Body of pancreas (tissue), 4 donors: ENCODE measurements at places on chromosomes 12 and 14.

DNA sequence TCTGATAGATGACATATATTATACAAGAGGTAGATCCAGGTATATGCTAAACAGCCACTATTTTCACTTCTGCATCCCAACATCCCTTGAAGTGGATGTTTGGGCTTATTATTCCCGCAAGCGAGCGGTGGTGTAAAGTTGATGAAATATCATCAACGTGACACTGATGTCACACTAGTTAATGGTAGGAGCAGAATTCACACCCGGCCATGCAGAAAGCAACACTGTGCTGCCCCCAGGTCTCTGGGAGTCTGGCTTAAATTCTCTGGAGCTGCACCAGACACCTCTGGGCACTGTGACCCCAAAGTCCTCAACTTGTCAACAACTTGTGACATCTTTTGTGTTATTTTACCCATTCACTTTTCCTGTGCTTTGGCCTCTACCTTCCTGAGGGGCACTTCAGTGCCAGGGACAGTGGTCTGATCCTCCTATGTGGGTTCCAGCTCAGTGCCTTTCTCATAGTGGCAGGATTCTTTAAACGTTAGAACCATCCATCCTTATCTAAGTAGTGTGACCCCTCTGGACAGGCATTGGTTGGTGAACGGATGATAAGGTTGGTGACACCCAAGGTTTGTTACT, 952 bp downstream of the DRAM1 start:
- DNase-seq = no peak

DNA sequence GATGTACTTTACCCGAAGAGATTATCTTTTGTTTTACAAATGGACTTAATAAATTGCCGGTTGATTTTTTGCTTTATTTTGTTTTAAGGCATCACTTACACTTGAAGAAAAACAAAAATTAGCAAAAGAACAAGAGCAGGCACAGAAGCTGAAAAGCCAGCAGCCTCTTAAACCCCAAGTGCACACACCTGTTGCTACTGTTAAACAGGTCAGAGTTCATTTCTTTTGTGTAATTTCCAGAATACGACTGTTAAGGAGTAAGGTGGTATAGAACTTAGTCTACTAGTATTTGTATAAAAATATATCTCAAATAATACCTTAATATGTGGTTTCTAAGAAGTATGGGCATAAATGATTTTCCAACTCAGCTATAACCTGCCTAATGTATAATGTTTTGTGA, 19.6 kb upstream of the SLC17A8 start:
- DNase-seq = no peak

DNA sequence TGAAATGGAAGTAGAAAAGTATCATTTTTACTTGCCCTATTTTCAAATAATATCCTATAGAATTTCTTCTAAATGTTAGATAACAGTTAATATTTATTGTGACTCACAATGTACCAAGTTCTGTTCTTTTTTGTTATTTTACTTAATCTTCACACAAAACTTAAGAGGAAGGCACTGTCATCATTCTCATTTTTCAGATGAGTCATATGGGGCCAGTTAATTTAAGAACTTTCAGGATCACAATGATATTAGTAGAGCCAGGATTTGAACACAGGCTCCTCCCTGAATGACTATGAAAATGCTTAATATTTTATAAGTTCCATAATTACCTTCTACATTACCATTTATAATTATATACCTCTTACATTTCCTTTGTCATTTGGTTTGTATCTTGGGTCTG, 10.4 kb upstream of the TMEM260 start:
- no peak for DNase-seq

GRCh38 chr14:57846596-57846995, 19.3 kb downstream of the SLC35F4 start:
- DNase-seq = no peak

DNA sequence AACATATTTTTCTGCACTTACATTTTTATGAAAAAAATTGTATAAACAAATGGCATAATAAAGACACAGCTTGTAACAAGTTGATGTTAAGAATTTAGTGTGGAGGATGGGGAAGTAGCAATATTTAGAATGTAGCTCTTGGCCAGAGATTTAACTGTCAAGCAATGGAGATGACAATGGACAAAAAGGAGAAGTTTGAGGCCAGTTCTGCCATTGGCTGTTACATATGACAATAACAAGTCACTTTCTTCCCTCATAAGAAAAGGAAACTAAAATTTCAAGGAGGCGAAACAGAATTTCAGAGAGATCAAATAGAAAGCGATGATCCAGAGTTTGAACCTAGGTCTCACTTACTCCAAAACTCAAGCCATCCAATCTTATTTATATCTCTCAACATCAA, 122.8 kb upstream of the CCDC175 start:
- no peak for DNase-seq

- DNase-seq = no peak
These were observed 16.3 kb downstream of the AKAP6 start for GRCh38 chr14:32345311-32345791.

GRCh38 chr14:100416921-100417860, 94.1 kb downstream of the SLC25A47 start:
- DNase-seq = peak; percentile 79

DNA sequence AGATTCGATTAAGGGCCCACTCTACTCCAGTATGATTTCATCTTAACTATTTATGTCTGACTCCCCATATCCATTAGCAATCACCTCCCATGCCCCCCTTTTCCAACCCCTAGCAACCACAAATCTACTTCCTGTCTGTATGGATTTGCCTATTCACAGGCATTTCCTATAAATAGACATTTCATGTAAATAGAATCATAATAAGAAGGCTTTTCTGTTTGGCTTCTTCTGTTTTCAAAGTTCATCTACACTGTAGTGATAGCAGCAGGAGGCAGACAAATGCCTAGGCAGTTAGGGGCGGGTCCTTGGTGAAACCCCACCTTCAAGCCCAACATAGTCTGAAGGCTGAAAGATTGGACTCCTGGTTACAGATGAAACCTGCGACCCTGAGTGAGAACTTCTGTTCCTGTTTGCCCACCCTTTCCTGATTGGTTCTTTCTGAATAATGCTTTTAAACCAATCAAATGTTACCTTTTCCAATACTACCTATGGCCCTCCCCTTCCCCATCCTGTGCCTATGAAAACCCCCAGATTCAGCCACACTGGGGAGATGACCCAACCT, 62.1 kb upstream of the HECTD1 start:
- DNase-seq = no peak

DNA sequence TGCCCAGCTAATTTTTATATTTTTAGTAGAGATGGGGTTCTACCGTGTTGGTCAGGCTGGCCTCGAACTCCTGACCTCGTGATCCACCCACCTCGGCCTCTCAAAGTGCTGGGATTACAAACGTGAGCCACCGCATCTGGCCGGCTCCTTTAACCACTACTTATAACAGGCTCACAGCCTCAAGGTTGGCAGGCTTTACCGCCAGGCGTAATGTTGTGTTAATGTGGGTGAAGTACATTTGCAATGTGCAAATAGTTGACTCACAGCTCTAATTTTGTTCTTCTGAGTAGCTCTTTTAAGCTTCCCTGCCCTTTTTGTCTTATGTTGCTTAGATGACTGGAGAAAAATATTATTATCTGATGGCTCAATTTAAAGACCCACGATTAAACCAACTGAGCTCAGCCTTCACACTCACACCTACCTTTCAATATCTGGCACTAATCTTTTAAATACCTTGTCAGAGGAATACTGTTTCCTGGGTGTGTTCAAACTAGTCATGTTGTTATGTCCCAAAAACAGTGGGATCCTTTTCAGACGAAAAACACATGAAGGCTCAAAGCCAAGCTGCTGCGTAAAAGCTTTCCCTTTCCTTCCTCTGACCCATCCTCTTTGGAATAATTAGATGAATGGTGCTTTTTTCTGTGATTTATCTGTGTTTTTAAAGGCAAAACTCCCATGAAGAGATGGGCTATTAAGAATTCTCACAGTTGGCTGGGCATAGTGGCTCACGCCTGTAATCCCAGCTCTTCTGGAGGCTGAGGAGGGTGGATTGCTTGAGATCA, 57.2 kb upstream of the USP44 start:
- DNase-seq = peak; percentile 90

DNA sequence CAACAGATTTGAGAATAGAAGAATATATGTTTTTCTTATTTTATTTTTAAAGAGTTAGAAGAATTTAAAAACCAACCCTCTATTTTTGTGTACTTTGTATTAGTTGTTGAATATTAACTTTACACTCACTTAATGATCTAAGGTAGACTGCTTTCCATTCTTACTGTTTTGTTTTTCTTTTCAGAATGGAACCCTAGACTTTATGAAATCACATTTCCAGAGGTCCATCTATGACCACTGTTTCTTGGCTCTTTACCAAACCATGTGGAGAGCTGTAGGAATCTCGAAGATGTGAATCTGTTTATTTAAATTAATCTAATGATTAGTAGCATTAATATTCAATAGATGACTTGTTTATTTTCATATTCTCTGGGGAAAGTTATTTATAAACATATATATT, 7.2 kb upstream of the PIK3C2G start:
- DNase-seq = no peak

DNA sequence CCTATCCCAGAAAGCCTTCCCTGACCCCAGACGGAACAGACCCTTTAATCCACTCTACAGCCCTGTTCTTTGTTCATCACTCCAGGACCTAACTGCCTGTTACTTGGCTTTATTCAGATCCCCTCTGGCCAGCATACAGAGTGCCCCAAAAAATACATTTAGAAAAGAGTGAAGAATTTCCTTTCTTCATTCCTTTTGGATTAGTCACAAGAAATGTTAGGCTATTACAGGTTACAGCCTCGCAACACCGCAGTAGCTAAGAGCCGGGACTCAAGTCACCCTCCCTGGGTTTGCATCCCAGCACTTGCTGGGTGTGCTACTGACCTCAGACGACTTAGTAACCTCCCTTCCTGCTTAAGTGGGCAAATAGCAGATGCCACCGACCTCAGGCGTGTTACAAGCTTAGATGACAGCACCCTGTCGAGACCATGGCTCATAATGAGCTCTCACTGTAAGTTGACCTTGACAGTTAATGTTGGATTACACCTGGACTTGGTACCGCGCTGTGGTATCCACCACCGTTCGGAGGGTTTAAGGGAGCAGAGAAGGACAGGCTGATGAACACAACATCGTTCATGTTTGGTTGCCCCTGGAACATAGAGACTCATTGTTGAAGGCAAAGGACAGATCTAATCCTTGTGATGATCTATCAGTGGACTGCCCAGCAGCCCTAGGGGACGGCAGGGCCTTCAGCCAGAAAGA, 12.9 kb downstream of the GLRX5 start:
- DNase-seq = no peak

DNA sequence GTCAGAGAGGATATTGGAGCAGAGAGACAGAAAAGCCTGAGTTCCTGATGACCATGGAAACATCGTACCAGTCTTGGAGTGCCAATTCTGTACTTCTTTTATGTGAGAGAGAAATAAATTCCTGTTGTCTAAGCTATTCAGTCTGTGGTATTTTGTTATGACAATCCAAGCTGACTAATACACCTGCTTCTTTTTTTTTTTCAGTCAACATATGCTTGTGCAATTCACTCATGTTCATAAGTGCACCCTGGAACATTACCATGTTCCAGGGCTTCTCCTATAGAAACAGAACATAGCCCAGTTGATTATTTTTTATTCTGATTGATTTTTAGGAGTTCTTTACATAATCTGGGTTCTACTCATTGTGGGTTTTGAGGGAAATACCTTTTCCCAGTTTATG, 1.7 kb upstream of the CHPT1 start:
- no peak for DNase-seq

DNA sequence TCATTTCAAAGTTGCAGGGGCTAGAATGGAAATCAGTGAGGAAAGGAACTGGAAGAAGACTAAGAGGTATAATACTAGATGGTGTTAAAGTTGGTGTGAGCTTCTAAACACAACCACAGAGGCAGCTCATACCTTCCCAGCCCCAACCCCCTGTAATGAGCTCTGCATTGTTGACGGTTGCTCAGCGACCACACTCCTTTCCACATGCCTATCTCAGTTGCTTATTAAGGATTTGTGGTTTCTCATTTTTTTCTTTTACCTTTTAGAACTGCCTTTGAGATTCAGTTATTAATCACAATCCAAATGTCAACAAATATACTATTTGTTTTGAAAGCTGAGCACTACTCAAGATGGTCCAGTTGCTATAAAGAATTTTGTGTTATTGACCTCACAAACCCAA, 62.1 kb upstream of the KIF21A start:
- no peak for DNase-seq

- no peak for DNase-seq
These were observed 38.5 kb upstream of the SLC6A15 start for GRCh38 chr12:84950971-84951546.
